ENCODE measurements at places on chromosomes 2 and 18.

DNA sequence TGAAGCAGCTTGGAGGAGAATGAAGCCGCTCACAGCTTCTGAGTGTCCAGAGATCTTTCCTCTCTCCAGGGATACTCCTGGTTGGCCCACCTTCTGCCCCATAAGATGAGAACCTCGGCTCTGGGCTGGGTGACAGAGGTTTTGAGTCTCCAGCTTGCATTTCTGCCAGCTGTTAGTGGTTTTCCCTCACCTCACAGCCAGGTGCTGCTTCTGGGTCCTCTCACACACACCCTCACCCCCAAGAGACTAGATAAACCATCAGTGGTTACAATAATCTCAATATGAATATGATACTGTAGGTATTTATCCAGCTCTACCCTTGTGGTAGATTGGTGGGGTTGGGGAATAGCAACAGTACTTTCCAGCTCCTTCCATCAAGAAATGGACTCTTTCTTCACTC, 161.7 kb upstream of the SIX3 start:
- DNase-seq: no peak

GRCh38 chr18:35174745-35175144, 66.1 kb upstream of the ZNF397 start:
- DNase-seq: no peak

DNA sequence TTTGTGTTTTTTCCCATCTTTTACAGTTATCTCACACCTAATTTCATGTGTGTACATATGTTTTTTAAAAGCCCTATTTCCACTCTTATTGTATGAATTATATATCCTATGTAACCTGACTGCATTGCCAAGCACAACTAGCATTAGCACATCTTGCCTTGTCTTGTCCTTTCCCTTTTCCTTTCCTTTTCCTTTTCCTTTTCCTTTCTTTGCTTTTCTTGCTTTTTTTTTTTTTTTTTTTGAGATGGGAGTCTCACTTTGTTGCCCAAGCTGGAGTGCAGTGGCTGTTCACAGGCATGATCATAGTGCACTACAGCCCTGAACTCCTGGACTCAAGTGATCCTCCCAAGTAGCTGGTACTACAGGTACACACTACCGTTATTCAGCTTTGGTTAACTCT, 172.7 kb upstream of the BOD1L2 start:
- DNase-seq: no peak

GRCh38 chr18:67131498-67131897, 385.0 kb downstream of the DSEL start:
- no peak for DNase-seq

DNA sequence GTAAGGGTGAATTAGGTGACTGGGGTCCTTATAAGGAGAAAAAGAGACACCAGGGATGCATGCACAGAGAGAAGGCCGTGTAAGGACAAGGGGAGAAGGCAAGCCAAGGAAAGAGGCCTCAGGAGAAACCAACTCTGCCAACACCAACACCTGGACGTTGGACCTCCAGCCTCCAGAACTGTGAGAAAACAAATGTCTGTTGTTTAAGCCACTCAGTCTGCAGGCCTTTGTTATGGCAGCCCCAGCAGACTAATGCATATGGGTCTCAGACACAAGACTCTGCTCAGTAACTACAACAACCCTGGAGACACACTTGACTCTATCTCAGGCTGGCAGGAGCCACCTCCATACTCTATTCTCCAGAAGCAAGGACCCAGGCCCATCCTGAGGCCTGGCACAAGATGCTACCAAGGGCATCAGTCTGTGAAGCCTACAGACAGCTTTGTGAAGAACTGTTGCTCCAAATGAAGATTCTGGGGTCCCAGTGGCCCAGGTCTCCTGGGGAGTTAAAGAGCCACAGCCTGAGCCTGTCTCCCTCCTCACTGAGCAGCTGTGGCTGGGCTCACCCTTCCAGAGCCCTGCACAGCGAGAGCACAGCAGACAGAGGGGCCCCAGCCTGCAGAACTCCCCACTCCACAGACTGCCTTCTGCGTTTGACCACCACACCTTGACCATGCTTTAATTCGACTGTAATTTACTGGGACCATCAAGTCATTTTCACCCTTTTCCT, 43.0 kb upstream of the SLC35G4 start:
- no peak for DNase-seq

Data from NCI-H2107 (cell line).